Stomach (tissue), 19 donors: ENCODE measurements at places on chromosomes 5 and 9. TPM values are rescaled to one million over a fixed set of nuclear protein-coding genes. Genes with fewer than 3 reads are reported as not detected.

- no peak overlapping the region for H3K27ac ChIP-seq
- no peak overlapping the region for H3K4me3 ChIP-seq
- no peaks in the 10 kb centered on the region for H3K36me3 ChIP-seq
- H3K27me3 ChIP-seq: no peaks in the 10 kb centered on the region
Observed at GRCh38 chr5:89899559-89899958, 510.0 kb downstream of the CETN3 start.

- H3K4me1 ChIP-seq: no peaks in the 10 kb centered on the region
- no peaks in the 10 kb centered on the region for H3K36me3 ChIP-seq
- no peaks in the 10 kb centered on the region for H3K27me3 ChIP-seq
- no peak overlapping the region for H3K27ac ChIP-seq
Observed at GRCh38 chr5:91532281-91532680, 149.2 kb upstream of the ARRDC3 start.

DNA sequence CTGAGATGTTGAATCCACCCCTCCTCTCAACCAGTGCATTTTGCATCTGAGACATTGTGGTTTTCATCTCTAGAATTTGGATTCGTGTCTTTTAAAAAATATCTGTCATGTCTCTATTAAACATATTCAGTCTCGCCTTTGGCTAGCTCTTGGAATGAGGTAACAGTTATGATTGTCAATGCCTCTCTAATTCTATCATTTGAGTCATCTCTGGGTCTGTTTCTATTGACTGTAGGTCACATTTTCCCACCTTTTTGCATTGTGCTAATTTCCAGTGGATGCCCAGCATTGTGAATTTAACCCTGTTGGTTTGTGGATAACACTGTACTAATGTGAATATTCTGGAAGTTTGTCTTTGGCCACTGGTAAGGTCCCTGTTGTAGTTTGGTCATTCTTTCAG lies 8.4 kb upstream of the SLC6A3 start:
- no peaks in the 10 kb centered on the region for H3K27me3 ChIP-seq
- no peak overlapping the region for H3K27ac ChIP-seq
- no peak overlapping the region for H3K4me3 ChIP-seq
- no peaks in the 10 kb centered on the region for H3K36me3 ChIP-seq
- no peak for DNase-seq

- H3K4me3 ChIP-seq: no peak overlapping the region
- no peak overlapping the region for H3K27ac ChIP-seq
- H3K36me3 ChIP-seq: no peaks in the 10 kb centered on the region
- DNase-seq: no peak
- no peaks in the 10 kb centered on the region for H3K27me3 ChIP-seq
Observed at GRCh38 chr5:150342583-150342982, 14.9 kb upstream of the TCOF1 start.

Gene ZNF354B
- total RNA-seq: 7.5 TPM
